ENCODE measurements at places on chromosomes 1 and 21.
A peak's percentile ranks its signal among the peaks of the same experiment; 100 is the strongest.

GRCh38 chr1:34762474-34763141, 3.1 kb downstream of the GJB4 start:
- DNase-seq: peak; percentile 45
- H3K4me1 ChIP-seq: peaks cover 31% of the 10 kb centered on the region
- H3K27me3 ChIP-seq: no peaks in the 10 kb centered on the region
- peaks cover 10% of the 10 kb centered on the region for H3K36me3 ChIP-seq

DNA sequence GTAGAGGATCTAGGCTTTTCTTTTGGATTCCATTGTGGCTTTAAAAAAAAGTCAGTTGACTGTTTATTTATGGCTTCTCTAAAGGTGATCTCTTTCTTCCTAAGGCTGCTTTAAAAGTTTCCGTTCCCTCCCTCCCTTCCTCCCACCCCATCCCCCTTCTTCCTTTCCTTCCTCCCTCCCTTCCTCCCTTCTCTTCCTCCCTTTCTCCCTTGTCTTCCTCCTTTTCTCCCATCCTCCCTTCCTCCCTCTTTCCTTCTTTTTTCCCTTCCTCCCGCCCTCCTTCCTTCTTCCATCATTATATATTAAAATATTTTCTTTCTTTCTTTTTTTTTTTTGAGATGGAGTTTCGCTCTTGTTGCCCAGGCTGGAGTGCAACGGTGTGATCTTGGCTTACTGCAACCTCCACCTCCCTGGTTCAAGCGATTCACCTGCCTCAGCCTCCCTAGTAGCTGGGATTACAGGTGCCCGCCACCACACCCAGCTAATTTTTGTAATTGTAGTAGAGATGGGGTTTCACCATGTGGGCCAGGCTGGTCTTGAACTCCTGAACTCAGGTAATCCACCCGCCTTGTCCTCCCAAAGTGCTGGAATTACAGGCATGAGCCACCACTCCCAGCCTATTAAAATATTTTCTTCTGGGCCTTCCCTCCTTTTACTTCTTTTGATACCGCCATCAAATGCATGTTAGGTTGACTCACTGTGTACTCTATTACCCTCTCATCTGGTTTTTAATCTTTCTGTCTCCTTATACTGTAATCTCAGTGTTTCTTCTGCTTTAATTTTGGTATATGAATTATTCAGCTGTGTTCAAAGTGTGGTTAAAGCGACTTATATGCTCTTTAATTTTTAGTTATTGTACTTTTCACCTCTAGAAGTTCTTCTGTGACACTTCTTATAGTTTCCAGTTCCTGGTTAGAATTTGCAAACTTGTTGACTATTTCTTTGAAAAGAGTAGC, 59.2 kb upstream of the ATP5PO start:
- H3K4me1 ChIP-seq: peaks cover 43% of the 10 kb centered on the region
- DNase-seq: no peak
- no peak overlapping the region for H3K4me3 ChIP-seq

GRCh38 chr1:32797456-32797855, 19.7 kb downstream of the YARS1 start:
- H3K4me1 ChIP-seq: no peaks in the 10 kb centered on the region
- H3K27me3 ChIP-seq: no peaks in the 10 kb centered on the region
- peaks cover 78% of the 10 kb centered on the region for H3K36me3 ChIP-seq
- DNase-seq: no peak

DNA sequence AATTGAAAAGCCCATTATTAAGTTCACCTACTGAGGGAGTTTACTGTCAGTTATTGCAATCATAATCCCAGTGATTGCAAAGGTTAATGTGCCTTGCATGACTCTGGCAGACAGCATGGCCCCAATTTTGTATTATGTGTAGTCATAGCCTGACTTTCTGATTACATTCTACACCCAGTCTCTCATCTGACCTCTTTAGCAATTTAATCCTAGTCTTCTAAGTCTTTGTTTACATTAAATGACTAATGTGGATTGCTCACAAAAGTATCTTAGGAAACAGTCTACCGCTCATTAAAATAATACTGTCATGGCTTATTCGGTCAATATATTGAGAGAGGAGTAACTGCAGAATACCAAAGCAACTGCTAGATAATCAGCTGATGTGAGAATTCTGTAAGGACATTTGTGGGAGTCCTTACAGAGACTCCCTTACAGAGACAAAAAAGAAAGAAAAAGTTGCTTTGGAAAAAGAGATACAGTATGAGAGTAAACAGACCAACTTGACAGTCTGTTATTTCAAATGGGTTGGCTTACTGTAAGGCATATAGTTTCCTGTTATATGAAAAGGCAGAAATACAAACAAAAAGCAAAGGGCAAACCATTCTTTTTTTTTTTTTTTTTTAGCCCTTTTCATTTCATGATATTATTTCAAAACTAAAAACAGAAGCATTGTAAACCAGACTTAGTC, 42.8 kb downstream of the SMG7 start:
- peaks cover 28% of the 10 kb centered on the region for H3K4me1 ChIP-seq
- H3K4me3 ChIP-seq: no peak overlapping the region
- H3K27ac ChIP-seq: peak overlapping the region; percentile 51
- H3K36me3 ChIP-seq: peaks cover 1% of the 10 kb centered on the region
- peak; percentile 3 for DNase-seq

DNA sequence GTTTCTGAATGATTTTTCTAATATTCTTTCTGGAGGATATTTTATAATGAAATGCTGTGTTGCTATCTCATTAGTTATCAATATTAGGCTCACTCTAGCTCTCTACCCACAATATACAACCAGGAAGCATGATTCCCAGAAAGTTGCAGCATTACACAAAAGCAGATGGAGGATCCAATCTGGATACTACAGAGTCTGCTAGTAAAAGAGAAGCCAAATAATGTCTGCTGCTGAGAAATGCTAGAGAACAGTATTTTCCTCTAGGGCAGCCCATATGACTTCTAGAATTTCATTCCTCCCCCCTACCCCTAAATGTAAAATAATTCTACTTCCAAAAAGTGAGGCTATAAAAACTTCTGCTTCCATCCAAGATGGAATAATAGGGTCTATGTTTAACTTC, 239.8 kb downstream of the ZNF648 start:
- no peaks in the 10 kb centered on the region for H3K36me3 ChIP-seq
- no peak overlapping the region for H3K4me3 ChIP-seq
- no peak overlapping the region for H3K27ac ChIP-seq

DNA sequence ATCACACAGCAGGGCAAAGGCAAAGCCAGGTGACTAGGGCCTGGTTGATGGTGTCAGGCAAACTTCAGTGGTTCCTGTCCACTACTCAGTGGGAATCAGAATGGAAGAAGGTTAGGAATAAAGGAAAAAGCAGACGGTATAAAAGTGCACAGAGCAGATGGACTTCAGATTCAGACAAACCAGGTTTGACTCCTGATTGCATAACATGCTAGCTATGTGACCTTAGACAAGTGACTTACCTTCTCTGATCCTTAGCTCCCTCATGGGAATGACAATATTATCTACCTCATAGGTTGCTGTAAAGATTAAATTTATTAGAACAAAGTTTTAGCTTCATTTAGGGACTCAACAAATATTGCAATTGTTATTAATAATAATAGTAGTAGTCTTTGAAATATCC, 4.9 kb downstream of the PAQR7 start:
- no peak overlapping the region for H3K27ac ChIP-seq
- H3K4me1 ChIP-seq: peaks cover 10% of the 10 kb centered on the region
- no peaks in the 10 kb centered on the region for H3K27me3 ChIP-seq
- peaks cover 25% of the 10 kb centered on the region for H3K36me3 ChIP-seq

DNA sequence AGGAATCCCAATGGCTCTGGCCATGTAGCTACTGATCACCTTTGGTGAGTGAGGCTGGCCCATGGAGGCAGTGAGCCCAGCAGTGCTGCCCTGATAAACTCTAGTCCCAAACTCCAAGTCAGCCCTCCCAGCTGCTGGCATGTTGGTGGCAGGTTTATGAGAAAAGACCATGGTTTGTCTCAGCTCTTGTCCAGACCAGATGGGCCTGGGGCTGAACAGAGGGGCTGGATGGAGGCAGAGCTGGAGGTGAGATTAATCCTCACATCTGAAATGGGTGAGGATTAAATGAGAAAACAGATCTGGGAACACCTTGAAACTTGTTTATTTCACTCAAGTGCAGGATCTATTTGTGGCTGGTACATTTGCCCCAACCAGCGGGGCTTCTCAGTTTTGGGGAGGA, 3.2 kb downstream of the TMEM269 start:
- H3K27me3 ChIP-seq: no peaks in the 10 kb centered on the region
- no peaks in the 10 kb centered on the region for H3K4me1 ChIP-seq
- H3K4me3 ChIP-seq: no peak overlapping the region
- H3K36me3 ChIP-seq: peaks cover 9% of the 10 kb centered on the region

GRCh38 chr1:22689505-22689904, 21.1 kb upstream of the EPHB2 start:
- H3K4me3 ChIP-seq: no peak overlapping the region

- H3K4me3 ChIP-seq: no peak overlapping the region
- no peak for DNase-seq
- peaks cover 12% of the 10 kb centered on the region for H3K4me1 ChIP-seq
- H3K27ac ChIP-seq: no peak overlapping the region
- no peaks in the 10 kb centered on the region for H3K27me3 ChIP-seq
Measured at GRCh38 chr1:26038477-26038876, 7.4 kb downstream of the SLC30A2 start.

DNA sequence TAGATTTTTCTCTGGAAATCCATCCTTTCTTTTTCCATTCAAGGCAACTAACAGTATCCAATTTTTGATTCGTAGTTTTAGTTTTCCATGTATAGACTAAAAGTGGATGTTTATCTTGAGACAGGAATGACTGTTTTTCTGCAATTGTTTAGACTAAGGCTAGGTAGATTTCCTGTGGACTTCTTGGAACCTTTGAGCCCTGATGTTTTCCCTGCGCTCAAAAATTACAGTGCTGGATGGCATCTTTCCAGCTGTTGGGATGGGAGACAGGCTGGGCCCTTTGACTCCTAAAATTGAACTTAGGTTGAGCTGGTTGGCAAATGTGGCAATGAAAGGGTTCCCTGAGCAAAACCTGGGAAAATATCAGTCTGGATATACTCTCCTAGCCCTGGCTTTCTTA, 180.4 kb downstream of the DHRS3 start:
- DNase-seq: no peak
- H3K27ac ChIP-seq: no peak overlapping the region
- H3K4me3 ChIP-seq: no peak overlapping the region
- no peaks in the 10 kb centered on the region for H3K27me3 ChIP-seq
- H3K4me1 ChIP-seq: peaks cover 48% of the 10 kb centered on the region

- no peaks in the 10 kb centered on the region for H3K4me1 ChIP-seq
- H3K4me3 ChIP-seq: no peak overlapping the region
- peaks cover 5% of the 10 kb centered on the region for H3K36me3 ChIP-seq
Measured at GRCh38 chr1:246647513-246647912, 76.7 kb upstream of the SCCPDH start.

- H3K27me3 ChIP-seq: no peaks in the 10 kb centered on the region
- H3K36me3 ChIP-seq: peaks cover 13% of the 10 kb centered on the region
- no peak for DNase-seq
- H3K4me1 ChIP-seq: peaks cover 30% of the 10 kb centered on the region
Measured at GRCh38 chr21:43881283-43881682, 16.3 kb downstream of the AGPAT3 start.

- H3K36me3 ChIP-seq: no peaks in the 10 kb centered on the region
- H3K4me3 ChIP-seq: no peak overlapping the region
- H3K4me1 ChIP-seq: peaks cover 8% of the 10 kb centered on the region
- no peaks in the 10 kb centered on the region for H3K27me3 ChIP-seq
- no peak overlapping the region for H3K27ac ChIP-seq
- DNase-seq: no peak
Measured at GRCh38 chr1:198333744-198334143, 176.9 kb downstream of the NEK7 start.

DNA sequence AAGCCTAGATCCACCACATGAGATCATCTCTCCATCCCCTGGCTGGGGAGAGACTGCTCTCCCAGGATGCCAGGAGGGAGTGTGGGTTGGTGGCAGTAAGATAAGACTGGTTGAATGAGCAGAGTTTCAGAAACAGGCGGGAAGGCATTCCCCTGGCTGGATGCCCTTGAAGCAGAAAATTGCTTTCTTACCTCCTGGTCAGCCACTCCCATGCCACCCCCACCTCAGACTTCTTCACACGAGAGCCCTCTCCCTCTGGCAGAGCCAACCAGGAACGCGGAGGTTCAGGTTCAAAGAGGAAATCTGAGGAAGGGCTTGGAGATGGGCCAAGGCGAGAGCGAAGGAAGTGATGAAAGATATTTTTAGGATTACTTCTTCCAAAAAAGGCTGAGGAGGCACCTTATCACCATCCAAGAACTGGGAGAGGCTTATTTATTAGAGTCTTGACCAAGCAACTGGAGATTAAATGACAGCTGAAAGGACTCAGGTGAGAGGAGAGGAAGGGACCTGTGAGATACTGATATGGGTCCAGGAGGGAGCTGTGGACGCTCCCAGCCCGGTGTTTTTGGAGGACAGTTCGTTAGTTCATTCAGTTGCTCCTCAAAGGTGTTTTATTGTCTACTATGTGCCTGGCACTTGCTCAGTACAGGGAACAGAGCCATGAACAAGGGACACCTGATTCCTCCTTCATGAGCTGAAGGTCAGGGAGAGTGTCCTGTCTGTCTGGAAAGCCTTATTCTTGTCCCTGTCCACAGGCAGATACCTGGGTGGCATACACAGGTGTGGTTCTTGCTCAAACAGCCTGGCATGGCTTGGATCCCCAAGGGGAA, 18.9 kb upstream of the SLC26A9 start:
- no peak overlapping the region for H3K4me3 ChIP-seq
- H3K4me1 ChIP-seq: peaks cover 44% of the 10 kb centered on the region
- peak overlapping the region; percentile 43 for H3K27ac ChIP-seq
- H3K27me3 ChIP-seq: peaks cover 3% of the 10 kb centered on the region
- H3K36me3 ChIP-seq: no peaks in the 10 kb centered on the region

DNA sequence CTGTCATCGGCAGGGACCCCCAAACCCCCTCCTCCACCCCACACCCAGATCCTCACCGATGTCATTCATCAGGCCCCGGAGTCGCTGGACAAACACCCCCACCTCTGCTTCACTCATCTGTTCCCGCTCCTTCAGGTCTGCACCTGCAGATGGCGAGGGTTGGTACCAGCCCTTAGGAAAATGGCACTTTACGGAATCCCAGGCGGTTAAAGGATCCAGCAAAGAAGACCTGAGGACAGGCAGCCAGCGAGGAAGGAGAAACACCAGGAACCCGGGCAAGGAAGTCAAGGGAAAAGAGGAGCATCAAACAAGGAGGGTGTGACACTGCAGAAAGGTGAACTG, 13.8 kb downstream of the ECHDC2 start:
- no peaks in the 10 kb centered on the region for H3K4me1 ChIP-seq
- H3K27me3 ChIP-seq: no peaks in the 10 kb centered on the region
- DNase-seq: no peak
- H3K4me3 ChIP-seq: no peak overlapping the region

DNA sequence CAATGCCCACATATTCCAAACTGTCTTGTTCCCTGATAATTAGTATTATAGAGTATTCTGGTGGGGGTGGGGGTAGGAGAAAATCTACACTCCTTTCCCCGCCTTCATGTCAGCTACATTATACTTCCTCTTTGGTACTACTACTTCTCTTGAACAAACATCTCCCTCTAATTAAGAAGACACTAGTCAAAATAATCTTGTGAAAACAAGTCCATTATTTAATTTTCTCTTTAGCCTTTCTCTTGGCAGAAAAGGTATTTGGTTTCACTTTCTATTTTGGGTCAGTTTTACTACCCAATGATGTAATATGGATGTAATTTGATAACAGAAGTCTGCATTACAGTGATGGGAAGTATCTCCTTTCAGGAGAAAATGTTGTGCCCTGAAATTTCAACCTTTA, 22.5 kb downstream of the NTMT2 start:
- H3K4me1 ChIP-seq: peaks cover 15% of the 10 kb centered on the region
- DNase-seq: no peak
- peak overlapping the region; percentile 53 for H3K27ac ChIP-seq
- peak overlapping the region; percentile 19 for H3K4me3 ChIP-seq
- peaks cover 5% of the 10 kb centered on the region for H3K36me3 ChIP-seq
